ENCODE measurements at places on chromosomes 3 and 15.

GRCh38 chr3:28343144-28343543 lies 5.4 kb upstream of the ZCWPW2 start:
- DNase-seq, result no peak

GRCh38 chr15:55736756-55737155 lies 6.2 kb downstream of the PRTG start:
- no peak for DNase-seq

- no peak for DNase-seq
Measured at GRCh38 chr3:34263101-34263621, 464.7 kb downstream of the PDCD6IP start.

- DNase-seq, result no peak
Measured at GRCh38 chr15:31235311-31236183, 91.1 kb upstream of the KLF13 start.
